Stimulated activated CD4-positive, alpha-beta T cell treated with anti-CD3 and anti-CD28 coated beads, Interleukin-1b, Interleukin-23, amount 100 ng/mL, for 4 hours (primary cell): ENCODE measurements at places on chromosomes 6 and 20.
A peak's percentile ranks its signal among the peaks of the same experiment; 100 is the strongest.

DNA sequence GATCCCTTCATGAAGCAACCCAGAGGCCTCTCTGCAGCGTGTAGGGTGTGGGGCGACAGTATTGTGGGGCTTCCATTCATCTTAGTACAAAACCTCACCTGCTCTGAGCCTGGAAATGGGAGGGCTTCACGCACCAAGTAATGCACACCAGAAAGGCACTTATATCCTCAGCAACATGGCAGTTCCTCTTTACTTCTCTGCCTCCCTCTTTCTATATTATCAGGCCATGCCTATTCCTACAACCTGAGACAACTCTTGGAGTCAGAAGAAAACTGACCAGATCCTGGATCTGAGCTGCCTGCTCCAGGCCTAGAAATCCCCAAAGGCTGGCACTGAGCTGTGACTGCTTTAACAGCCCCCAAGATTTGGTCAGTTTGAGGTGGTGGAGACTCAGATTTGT, 7.6 kb upstream of the ZNF76 start:
- DNase-seq: no peak

DNA sequence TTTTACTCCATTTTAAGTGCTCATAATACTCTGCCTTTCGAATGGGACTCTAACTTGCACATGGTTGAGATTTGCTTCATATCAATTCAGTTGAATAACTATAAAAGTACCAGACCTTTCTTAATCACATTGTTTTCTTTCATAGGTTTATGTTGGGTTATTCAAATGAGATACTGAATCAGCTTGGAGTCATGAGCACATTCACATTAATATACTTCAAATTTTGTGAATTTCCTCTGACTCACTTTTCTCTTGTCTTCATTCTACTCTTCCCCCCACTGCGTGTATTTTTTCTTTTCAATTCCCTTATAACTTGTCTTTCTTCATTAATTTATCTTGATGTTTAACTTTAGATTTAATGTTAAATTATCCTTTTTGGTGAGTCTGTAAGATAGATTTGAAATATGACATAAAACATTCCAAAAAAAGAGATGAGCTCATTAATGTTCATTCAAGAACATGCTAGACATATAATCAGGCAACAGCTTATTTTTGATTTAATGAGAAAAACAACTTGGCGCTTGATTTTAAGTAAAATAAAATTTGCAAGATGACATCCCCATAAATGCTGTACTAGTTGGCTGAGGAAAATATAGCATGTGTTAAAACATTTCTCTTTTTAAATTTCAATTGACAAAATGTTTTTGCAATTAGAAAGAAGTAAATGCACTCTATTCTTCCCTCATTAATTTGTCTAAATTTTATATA, 736.0 kb downstream of the CD109 start:
- no peak for DNase-seq

- no peak for DNase-seq
Measured at GRCh38 chr6:155349129-155349528, 34.8 kb upstream of the TFB1M start.

DNA sequence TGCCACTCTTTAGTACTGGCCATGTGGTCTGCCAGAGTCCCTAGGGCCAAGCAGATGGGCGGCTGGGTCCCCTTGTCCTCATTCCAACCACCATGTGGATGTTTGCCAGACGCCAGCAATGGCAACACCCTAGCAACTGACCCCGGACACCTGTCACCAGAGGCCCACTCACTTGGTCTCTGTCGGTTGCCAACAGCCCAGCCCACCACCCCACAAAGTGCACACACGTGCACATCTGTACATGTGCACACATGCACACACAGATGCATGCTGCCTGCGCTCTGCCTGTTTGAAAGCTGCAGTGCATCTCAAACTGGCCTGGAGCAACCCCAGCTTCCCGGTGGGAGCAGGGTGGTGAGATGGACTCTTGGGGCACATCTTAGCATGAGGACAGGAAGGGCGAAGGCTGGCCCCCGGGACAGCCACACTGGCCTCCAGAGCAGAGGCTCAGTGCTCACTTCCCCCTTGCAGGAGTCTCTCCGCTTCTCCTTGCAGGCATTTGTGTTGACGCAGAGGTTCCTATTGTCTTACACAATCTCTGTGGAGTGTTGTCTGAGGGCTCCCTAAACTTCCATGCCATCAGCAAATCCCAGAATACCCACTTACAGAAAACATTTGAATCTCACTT, 54.0 kb downstream of the PSMG4 start:
- DNase-seq: no peak

GRCh38 chr6:101640131-101640530, 246.6 kb downstream of the GRIK2 start:
- no peak for DNase-seq

- no peak for DNase-seq
Measured at GRCh38 chr20:45419188-45420091, 3.5 kb downstream of the PIGT start.

GRCh38 chr6:135592276-135592675, 94.7 kb upstream of the AHI1 start:
- no peak for DNase-seq

- no peak for DNase-seq
Measured at GRCh38 chr20:13101276-13101675, 92.5 kb downstream of the SPTLC3 start.

DNA sequence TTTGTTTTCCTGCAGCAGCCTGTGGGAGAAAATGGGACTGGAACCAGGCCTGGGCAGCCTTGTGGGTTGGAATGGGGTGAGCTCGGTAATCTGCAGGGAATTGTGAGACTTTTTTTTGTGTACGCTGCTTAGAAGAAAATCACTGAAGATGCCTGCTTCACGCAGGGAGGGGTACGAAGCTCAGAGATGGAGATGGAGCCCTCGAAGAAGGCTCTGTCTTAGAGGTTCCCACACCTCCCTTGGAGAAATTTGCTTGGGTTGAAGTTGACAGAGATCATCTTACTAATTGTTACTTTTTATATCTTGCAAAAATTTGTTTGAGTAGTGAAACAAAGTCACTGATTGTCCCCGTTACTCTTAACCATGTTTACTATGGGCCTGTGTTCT, 894 bp downstream of the PYGB start:
- no peak for DNase-seq

DNA sequence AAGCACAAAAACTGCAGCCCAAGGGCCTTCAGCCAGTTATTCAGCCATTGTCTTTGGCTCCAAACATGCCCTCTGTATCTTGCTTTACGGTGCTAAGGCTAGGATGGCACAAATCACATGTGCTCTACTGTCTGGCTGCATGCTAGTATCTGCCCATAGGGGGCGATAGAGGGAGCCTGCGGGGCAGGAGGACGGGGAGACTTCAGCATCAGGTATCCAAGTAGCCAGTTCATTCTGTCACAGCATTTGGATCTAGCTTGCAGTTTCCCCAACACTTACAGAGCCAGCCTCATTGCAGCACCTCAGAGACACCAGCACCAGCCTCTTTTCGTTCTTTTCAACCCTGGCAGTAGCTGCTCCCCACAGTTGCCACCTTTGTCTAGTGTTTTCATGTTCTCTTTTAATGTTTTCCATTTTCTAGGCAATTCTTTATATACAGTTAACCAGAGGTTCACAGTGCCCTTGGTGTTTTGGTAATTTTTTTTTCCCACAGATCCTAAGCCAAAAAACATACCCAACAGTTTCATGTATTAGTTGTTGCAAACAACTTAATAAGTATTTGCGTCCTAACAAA, 705.9 kb downstream of the PTPRT start:
- no peak for DNase-seq

- DNase-seq: no peak
Measured at GRCh38 chr20:62176866-62177265, 6.0 kb upstream of the MTG2 start.

- DNase-seq: no peak
Measured at GRCh38 chr6:14984519-14984853, 261.4 kb upstream of the JARID2 start.

DNA sequence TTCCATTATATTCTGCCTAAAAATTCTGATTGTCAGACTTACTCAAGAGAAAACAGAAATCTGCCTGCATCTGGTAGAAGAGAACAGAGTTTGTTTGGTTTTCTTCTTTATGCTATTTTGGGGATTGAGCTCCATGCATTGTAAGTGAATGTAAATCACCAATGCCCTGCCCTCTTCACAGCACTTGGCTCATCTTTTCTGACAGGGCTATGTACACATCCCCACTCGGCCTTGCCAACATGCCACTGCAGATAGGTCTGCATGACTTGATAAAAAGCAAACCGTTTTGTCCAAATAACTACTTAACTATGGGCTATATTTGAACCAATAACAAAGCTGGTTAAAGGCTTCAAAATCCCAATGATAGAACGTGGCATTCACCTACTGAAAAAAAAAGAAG, 117.7 kb downstream of the IBTK start:
- DNase-seq: no peak

GRCh38 chr6:144590532-144590931, 305.4 kb downstream of the UTRN start:
- no peak for DNase-seq

GRCh38 chr20:36441027-36441414, 100.3 kb upstream of the MYL9 start:
- DNase-seq: no peak

DNA sequence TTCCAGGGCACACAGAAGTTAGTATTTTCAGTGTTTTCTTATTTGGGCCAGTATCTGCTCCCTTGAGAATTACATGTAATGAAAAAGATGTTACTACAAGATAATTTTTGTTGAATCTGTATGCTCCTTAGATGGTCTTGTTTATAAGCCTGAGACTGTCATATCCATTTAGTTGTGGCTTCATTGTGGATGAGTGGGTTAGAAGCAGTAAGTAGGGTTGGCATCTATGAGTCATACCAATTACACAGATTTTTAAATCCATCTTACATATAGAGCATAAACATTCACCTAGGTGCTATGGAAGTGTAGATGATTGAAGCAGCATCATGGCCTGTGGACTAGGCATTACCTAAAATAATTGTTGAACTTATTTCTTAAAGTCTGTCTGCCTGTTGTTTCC, 13.5 kb upstream of the BAG2 start:
- DNase-seq: no peak

DNA sequence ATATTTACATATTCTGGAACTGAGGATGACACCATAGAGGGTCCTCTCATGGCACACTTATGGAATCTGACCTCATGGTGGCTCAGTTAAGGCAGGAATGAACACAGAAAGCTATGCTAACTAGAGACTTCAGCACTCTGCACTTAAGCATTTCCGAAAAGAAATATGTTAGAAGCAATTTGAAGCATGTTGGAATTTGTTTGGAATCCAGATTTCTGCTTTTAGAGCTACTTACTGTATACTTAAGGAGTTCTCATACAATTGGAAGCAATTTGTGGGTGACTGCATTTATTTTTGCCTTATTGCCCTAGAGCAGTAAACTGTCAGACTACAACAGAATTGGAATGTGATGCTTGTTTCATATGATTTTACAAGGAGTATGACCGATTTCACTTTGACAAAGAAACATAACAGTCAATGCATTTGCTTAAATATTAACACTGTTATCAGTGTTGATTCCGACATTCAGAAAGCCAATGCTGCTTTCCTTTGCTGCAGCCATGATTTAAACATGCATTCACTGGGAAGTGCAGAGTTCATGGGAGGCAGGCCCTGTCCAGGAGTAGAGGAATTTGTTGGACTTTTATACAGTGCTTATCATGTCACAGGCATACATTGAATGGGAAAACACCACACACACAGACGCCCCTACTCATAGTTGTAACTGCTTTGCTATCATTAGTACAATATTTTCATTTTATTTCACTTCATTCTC, 244.4 kb downstream of the SAMD5 start:
- DNase-seq: no peak

DNA sequence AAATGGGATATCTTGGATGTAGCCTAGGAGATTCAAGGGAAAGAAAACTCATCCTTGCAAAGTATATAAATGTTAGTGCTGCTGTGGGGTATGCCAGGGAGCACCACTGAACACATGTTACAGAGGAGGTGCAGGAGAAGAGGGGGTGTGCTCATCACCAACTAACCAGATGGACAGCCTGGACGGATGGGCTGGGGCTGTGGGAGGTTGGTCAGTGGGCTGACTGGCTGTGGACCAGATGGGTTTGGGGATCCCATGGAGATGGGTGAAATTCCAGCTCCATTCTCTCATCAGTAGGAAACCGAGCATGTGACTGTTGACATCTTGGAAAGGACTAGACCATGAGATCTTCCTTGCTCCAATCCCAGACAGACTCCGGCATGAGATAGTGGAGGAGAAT, 201.0 kb downstream of the LRFN2 start:
- no peak for DNase-seq

DNA sequence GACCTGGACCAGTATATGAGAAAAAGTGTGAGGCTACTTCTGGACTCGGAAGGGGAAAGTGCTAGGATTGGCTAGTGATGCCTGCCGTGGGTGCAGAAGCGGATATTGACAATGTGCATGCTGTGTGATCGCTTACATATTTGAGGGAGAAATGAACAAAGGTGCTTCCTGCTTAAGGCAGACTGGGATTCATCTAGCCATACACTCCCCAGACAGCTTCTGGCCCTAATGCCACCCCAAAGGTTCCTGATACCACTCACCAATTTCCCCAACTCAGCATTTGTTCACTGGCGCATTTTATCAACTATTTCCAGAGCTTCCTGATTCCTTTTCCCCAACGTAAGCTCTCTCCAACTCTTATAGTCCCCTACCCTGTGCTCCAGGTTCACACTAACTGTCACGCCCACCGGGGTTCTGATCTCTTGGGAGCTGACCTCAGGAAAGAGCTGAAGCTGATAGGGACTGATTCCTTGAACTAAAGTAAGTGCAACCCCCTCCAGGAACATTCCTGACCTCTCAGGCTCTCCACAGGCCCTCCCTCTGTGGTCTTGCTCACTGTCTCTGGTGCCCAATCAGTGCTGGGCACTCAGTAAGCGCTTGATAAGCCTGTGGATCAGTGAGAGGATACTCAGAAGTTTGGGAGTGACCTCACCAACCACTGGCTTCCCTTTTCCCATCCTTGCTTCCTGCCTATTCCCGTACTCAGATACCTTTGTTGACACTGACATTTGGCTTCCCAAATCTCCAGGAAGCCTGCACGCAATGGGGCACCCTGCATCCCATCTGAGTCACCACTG, 73.3 kb downstream of the MRPL14 start:
- DNase-seq: no peak

- DNase-seq: no peak
Measured at GRCh38 chr6:7243179-7243981, 69.6 kb downstream of the SSR1 start.

DNA sequence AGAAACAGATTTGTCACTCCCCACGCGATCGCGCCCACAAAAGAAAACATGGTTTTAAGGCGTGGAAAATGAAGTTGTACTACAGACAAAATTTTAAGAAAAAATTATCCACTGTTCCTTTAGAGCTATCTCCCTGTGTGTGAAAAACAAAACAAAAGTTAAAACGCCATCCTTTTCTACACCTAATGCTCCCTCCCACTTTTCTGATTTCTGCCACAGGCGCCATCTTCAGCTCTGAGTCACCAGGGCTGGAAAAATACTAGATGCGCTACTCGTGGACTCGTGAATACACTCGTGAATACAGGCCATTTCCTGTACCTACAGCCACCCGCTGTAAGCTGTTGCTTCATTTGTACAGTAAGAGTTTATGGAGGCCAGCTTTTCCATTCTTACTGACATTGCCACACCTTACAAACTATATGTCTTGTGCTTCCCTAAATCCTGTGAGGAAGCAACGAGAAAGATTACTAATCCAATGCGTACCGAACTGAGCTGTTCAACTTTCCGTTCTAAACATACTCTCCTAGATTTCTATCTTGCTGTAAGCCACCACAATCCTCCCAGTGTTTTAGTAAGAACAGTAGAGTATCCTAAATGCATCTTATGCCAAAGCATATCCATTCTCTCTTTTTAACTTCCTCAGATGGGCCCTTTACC, 773 bp upstream of the AHI1 start:
- DNase-seq: peak; percentile 31

- no peak for DNase-seq
Measured at GRCh38 chr6:13212538-13212937, 115.8 kb downstream of the TBC1D7 start.

- DNase-seq: no peak
Measured at GRCh38 chr20:39533858-39534257, 571.7 kb downstream of the DHX35 start.
